Glutamatergic neuron (in vitro differentiated cells): ENCODE measurements at places on chromosomes 3 and 15.

GRCh38 chr3:64331605-64332004 is 106.3 kb upstream of the PRICKLE2 start:
- no peak for DNase-seq

GRCh38 chr15:70399204-70399603 is 301.5 kb upstream of the TLE3 start:
- DNase-seq = no peak

GRCh38 chr3:45896956-45897355 is 10.6 kb downstream of the CCR9 start:
- no peak for DNase-seq

DNA sequence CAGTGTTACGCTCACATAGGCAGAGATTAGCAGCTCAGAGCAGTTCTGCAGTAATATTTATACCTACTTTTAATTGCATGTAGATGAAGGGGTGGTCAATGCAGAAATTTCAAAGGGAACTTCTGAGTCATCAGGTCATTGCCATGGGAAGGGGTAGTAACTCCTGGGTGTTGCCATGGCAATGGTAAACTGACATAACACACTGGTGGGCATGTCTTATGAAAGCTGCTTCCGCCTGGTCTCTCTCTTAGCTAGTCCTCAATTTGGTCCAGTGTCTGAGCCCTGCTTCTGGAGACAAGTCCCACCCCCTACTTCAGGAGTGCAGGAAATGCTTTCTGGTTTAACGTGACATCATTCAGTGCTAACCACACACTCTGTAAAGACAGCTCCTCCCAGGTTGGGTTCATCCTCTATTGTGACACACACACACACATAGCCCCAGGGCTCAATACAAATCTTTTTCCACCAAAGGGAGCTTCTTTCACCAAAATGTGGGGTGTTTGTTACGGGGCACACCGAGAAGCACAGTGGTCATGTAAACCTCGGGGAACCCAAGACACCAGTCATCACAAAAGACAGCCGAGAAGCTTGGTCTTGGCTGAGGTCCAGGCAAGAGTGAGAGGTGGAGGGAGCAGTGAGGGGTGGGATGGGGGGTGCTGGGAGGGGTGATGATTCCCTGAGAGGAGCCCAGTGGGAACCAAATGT is 74.5 kb downstream of the TLE3 start:
- DNase-seq = no peak

DNA sequence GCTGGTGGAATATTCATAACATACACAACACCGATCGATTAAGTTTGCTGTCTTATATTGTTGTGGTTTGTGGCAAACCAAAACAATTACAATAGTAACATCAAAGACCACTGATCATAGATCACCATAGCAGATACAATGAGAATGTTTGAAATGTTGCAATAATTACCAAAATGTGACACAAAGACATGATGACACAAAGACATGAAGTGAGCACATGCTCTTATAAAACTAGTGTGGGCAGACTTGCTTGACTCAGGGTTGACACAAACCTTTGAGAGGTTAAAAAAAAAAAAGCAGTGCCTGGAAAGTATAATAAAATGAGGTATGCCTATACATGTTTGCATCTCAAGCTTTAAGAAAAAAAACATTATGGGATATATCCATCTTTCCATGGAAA is 130.3 kb downstream of the NR1I2 start:
- no peak for DNase-seq

DNA sequence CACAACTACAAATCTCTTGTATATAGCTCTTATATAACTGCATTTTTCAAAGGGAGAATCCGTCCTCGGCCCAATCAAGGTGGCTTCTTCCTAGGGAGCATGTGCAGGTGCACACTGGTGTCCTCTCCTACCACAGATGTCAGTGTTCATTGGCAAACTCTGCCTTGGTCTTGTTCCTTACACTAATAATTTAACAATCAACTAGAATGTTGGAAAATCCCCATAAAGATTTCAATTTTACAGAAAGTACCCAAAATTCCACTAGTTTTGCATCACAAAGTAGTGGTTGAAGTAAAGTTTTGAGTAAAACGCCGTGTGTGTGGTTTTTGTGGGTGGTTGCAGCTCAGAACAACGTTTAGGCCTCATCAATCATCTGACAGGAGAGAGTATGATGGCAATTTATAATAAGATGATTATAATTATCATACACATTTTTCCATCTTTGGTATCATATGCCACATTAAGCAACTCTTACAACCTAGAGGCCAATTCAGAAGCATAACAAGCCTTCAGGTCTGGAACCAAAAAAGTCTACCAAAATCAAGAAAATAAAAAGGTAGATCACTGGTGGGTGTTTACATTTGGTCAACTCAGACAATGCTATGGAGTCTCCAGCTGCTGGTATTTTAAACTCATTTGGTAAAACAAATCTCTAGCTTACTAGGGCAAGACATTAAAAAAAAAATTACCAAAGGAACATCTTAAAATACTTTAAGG is 128.9 kb upstream of the BHLHE40 start:
- no peak for DNase-seq

GRCh38 chr3:41018855-41019254 is 180.4 kb upstream of the CTNNB1 start:
- no peak for DNase-seq

DNA sequence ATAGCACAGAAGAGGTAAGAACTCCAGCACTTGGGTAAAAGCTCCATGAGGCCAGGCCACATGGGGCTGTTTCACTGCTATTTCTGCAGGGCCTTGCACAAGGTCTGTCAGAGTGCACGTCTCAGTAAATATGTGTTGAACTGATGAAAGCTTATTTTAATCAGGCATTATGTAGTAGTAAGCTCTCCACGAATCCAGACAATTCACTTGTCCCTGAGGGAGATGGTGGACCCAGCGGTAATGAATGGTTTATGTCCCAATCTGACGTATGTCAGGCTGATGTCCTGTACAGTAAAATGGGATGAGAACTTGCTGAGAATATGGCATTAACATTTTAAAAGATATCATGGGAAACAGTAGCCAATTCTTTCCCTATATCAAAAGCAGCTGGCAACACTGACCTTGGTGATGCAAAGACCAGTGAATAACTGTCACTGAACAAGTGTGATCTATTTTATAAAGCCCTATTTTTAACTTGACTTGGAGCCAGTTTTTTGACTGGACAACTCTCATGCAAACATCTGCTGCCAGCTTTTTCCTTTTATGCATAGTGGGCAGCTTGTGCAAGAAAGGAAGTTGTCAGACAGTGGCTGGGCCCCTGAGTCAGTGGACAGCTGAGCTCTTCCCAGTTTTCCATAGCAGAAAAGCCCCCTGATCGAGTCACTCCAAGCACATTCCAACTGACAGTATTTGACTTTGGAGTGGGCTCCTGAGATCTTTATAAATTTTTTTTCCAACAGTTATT is 519.8 kb upstream of the MDFIC2 start:
- DNase-seq = no peak

DNA sequence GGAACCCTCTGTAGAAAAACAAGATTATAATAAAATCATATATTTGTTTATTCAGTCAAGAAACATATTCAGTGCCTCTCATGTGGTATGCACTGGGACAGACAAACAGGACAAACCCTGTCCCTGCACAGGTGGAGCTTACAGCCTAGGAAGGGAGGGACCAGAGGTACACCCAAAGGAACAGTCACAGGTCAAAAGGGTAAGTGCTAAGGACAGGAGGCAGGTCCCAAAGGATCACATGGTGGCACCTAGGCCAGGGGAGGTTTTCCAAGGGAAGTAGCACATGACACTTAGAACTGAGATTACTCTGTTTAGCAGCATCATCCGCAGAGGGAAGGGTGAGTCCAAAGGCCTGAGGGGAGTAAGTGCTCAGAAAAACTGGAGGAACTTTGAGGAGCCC is 254.4 kb upstream of the ARRDC4 start:
- no peak for DNase-seq
